ENCODE measurements at places on chromosomes 3 and 15.

DNA sequence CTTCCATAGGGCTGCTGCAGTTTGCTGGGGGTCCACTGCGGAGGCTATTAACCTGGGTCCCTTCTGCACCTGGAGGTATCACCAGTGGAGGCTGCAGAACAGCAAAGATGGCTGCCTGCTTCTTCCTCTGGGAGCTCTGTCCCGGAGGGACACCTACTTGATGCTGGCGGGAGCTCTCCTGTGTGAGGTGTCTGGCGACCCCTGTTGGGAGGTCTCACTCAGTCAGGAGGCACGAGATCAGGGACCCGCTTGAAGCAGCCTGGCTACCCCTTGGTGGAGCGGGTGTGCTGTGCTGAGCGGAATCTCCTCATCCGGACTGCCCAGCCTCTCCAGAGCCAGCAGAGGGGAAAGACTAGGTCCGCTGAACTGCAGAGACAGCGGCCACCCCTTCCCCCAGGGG lies 56.0 kb upstream of the CTXND1 start:
- no peak for DNase-seq

- no peak for DNase-seq
Measured at GRCh38 chr3:106120356-106120755, 251.5 kb upstream of the CBLB start.

DNA sequence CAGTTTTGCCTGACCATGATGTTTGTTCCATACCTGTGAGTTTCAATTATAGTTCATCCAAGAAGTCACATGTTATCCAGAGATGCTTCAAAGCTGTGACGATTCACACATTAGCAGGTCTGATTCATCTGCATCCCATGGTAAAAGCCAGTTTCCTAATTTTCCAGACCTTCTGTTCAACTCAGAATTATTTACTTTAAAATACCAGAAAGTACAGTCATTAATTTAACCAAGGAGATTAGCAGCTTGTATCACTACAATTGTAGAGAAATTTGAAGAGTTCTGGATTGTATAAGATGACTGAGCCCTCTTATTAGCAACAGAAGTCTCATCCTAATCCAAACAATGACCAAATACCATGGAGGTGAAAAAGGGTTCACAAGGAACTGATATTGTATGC lies 76.1 kb upstream of the THBS1 start:
- no peak for DNase-seq

- DNase-seq = no peak
Measured at GRCh38 chr3:88918841-88919240, 188.6 kb upstream of the EPHA3 start.

DNA sequence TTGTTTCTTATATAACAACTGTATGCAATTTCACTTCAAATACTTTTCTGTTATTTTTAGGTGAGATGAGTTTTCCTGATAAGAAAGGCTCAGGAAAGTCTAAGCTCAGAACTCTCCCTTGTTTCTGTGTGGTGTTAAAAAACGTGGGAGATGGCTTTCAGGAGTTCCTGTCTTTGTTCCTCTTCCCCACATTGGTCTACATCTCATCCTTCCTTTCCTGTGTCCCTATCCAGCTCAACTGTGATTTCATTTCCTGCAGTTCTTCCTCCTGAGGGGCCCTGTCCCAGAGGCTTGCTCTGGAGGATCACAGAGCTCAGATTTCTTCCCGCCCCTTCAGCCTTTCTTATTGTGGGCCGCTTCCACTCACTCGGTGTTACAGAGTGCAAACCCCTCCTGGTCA lies 11.2 kb downstream of the SEC13 start:
- no peak for DNase-seq

GRCh38 chr3:196537319-196537984 lies 22.3 kb upstream of the SMCO1 start:
- DNase-seq = peak; percentile 50

Data from stimulated activated CD4-positive, alpha-beta T cell treated with anti-CD3 and anti-CD28 coated beads, Interleukin-4, amount 100 ng/mL, for 48 hours (primary cell).